ENCODE measurements at places on chromosomes 1 and 21.

DNA sequence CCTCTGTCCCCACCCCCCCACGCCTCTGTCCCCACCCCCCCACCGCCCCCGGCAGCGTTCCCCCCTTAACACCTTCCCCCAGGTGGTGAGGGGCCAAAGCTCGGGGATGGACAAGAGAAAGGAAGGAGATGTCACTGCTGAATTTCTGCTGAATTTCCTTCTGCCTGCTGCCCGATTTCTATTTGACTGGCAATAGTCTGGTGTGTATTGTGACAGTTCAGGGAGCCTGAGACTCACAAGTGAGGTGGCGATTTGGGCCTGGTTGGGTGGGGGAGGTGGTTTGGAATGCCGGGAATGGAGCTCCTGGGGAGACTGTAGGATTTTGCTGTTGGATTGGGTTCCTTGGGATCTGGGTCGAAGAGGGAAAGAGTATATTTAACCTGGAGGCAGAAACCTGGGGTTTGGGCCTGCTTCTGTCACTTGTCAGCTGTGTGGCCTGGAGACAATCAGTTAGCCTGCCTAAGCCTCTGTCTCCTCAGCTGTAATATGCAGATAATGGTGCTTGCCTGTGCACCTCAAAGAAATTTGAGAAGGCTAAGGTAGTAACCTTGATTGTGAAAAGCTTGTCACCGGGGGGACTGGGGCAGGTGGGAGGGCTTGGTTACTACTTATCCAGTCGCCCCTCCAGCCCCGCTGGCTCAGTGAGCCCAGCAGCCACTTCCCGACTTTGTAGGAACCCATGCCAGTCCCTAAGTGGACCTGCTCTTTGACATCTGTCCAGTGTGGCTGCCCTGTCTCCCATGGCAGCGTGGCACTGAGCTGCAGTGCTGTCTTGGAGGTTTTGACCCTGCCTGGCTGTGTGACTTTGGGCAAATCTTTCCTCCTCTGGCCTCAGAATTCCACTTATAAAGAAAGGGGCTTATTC, 7.7 kb upstream of the LMNA start:
- DNase-seq, result no peak

GRCh38 chr1:84851839-84852238, 41.2 kb downstream of the LPAR3 start:
- DNase-seq, result no peak

GRCh38 chr1:99115231-99115630, 110.6 kb upstream of the PLPPR5 start:
- no peak for DNase-seq

DNA sequence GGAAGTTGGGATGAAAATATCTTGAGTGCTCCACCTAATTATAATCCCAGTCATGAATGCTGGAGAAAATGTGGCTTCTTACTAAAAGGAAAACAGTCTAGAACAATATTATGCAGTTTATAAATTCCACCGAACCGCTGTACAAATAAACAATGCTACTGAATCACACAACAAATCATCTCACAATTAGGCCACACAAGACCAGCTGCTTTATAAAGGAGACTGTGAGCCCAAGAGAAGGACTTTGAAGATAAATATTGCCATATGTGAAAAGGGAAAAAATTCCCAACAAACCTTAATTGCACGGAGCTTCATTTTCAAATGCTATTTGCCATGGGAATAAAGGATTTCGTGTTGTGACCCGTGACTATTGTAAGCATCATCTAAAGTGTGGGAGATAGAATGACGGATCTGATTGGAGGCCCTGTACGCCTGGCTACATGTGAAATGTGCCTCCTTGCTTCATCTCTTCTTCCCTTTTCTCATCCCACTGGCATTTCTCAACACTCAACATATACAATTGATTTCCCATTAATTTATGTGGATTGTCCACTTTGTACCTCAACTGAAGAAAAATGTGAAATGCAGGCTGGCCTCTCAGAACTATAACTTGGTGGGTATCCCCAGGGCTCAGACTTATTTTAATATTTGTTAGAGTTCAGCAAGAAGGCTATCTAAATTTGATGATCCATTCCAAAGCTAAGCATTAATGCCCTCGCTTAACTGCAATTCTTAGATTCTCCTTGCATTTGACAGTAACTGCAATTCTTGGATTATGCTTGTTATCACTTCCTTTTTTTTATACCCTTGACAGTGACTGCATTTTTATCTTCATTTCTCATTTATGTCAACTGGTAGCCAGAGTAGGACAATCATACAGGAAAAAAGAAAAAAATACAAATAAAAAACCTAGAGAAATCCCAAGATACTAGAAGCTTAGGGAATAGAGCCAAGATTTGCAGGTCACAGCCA, 122.3 kb downstream of the TGFB2 start:
- DNase-seq, result no peak

GRCh38 chr21:43731891-43732711, 13.2 kb downstream of the PDXK start:
- no peak for DNase-seq

DNA sequence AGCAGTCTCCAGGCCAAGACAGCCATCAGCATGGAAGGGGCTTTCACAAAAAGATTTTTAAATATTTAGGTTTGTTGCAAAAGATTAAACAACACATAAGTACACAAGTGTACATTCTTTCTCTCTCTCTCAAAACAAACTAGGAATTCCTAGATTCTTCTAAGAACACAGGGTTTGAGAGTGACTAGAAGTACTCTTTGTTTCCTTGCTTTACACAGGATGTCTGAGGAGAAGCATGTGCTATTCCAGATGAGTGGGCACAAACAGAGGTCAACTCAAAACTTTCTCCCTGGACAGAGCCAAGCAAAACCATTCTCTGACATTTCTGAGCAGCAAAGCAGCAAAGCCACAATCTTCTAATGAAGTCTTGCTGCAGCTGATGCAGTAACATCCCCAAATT, 210.6 kb upstream of the HOOK1 start:
- no peak for DNase-seq

GRCh38 chr1:55718758-55719671, 503.9 kb upstream of the USP24 start:
- DNase-seq, result no peak

DNA sequence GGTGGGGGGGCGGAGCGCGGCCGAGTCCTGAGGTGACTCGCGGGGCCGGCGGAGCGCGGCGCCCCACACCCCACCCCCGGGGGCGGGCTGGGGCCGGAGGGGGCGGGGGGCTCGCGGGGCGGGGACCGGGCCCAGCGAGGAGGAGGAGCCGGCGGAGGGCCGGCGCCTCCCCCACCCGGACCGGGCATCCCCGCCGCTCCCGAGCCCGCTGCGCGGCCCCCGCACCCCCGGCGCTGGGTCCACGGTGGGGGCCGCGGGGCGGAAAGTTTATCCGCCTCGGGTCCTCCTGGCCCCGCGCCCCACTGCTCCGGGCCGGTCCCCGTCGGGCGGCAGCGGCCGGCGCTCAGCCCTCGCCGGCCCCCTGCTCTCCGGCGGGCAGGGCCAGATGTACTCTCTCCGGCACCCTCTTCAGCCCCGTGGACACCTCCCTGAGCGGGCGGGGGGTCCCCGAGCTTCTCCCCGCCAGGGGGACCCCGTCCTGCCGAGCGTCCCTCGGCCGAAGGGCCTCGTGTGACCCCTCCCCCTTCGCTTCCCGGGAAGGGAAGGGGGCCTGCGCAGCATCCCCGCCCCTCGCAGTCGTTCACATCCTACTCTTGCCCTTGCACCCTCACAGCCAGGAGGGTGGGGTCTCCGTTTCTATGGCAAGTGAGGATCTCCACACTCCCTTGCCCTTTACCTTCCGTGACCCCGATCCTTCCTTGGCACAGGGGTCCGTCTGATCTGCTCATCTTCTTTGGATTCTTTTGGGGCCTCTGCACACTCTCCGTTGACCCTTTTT, 663 bp downstream of the CAMTA1 start:
- peak; percentile 45 for DNase-seq

DNA sequence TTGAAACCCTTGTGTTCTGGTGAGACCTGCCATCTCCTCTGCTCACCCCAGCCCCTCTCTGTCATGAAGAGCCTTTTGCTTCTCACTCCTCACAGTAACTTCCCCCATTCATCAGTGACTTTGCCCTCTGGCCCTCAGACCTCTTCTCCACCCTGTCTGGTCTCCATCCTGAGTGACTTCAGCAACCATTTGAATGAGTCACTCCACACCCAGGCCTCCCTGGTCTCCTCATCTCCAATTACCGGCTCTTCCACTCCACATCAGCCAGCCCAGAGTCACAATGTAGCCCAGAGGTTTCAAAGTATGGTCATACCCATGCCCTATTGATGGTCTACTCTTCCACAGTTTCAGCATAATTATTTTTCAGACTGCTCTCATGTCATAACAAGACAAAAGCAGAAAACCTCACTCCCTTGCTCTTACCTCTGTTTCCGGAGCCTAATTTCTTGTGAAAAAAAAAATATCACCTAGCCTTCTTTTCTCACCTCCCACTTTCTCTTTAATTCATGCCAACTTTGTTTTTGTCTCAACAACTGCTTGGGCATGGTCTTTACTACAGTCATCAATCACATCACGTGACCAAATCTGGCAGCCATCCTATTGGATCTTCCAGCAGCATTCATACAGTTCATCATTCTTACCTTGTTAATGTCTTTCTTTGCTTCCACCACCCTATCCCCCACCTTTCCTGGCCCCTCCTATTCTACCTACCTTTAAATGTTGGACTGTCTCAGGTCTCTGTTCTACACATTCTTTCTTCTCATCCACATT, 35.6 kb upstream of the NEK7 start:
- no peak for DNase-seq

GRCh38 chr1:224689374-224689773, 73.3 kb downstream of the CNIH3 start:
- DNase-seq, result no peak

All from stimulated activated CD4-positive, alpha-beta T cell treated with anti-CD3 and anti-CD28 coated beads, Interleukin-12 subunit alpha, Interleukin-12 subunit beta, amount 100 ng/mL, for 4 hours (primary cell).